ENCODE measurements at places on chromosomes 6 and 20. TPM values are rescaled to one million over a fixed set of nuclear protein-coding genes. Genes with fewer than 3 reads are reported as not detected.

Gene PDE10A
- total RNA-seq, result not detected

Gene PLA2G7
- total RNA-seq, result 3.0 TPM

Gene TBX18
- total RNA-seq, result 0.19 TPM

Gene CITED2
- total RNA-seq, result 55.8 TPM

Gene KIF3B
- 25.5 TPM for total RNA-seq

Gene KCNB1
- 0.17 TPM for total RNA-seq
